ENCODE measurements at places on chromosomes 12 and 14.

DNA sequence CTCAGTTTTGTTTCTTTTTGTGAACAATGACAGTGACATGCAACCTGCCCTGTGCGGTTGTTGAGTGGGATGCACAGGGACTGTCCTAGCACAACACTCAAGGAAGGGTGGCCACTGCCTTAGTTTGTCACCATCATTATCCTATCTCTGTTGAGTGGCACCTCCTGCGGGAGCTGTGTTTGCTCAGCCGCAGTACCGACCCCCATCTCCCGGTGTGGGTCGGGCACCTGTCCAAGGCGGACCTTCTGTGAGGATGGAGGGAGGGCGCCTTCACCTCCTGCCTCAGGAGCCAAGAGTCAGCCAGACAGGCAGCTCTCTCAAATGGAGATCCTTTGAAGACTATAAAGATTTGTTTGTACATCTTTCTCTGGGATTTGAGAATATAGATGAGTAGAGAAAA, 142.1 kb downstream of the TSPAN9 start:
- no peak for DNase-seq

DNA sequence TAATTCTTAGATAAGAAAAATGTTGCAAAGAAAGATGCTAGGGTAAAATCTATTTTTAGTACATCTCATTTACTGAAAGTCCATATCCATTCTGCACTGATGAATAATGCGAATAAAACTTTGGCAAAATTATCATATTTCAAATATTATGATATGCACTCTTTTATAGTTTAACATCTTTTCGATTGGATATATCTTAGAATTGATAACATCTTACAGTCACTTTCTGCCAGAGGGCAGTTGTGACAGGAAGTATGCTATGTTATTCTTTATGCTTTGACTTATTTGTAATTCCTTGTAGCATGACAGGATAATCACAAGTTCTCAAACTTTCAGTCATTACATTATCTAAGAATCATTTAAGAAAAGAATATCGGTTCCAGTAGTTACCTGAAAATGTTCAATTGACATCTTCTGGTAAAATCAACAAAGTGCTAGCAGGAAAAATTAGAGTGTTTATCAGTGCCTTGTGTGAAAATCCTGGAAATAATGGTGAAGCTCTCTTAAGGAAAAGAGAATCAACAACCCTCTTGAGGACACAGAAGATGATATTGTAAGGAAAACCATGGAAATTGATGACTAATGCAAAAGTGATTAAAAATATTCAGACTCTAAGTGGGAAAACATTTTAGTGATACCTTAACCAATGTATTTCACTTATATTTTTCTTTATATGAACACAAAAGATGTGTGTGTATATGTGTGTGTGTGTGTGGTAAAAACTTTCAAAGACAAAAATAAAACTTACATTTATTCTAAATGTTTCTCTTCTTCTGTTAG, 95.5 kb downstream of the SLC6A15 start:
- no peak for DNase-seq

DNA sequence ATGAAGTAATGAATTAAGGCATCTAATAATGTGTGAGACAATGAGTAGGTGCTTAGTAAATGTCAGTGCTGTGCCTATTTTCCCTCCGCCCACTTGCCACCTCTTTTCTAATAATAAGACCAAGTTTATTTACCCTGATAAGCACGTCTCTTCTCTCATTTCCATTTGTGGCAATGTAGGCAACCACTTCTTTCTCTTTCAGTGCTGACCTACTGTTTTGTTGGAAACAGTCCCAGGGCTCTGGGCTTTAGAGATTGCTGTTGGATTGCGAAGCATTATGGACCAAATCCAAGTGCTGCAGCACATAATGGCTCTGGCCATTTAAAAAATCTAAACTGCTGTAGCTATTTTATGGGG, 141.3 kb upstream of the PLEKHG7 start:
- no peak for DNase-seq

DNA sequence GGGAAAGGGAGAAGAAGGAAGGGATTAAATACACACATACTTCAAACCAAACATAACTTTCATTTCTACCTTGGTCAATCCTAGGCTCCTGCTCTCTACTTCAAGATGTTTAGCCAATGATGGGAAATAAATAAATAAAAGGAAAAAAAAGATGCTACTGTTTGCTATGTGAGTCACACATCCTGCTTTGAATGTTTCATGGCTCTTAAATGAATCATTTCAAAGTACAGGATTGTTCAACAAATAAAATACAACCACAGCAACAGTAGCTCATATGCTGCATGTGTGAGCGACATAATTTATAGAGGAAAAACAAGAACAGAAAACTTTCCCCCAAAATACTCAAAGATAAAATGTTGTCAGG, 54.3 kb upstream of the NPFF start:
- no peak for DNase-seq

DNA sequence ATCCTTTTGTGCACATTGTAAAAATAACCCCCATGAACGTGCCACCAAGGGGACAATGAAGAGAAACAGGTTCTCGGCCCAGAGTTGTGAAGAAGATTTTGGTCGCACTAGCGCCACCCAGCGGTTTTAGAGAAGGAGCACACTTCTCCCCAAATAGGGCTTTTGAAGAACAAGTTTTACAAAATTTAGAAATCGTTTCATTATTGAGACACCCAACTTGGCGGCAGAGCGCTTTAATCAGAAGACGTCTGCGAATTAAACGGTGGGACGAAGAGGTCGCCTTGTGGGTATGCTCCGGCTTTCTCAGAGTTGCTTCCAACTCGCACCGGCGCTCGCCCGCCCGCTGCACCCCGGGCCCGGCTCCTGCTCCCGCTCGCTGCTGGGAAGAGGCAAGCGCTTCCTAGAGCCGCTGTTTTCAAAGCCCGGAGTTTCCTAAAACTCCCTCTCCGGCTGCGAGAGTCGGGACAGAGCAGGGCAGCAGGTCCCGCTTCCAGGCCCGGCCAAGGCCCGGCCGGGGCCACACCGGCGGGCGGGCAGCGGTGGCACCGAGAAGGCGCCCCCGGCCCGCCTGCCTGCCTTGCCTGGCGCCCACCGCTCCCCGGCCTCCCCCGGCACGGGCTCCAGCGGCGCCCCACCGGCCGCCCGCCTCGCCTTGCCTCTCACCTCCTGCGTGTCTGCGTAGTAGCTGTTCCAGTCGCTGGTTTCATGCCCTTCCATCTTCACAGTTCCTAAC, 645 bp downstream of the FOXA1 start:
- peak; percentile 68 for DNase-seq

GRCh38 chr12:96236221-96236822, 42.1 kb downstream of the ELK3 start:
- DNase-seq, result no peak

GRCh38 chr14:46384611-46385010, 267.0 kb downstream of the RPL10L start:
- DNase-seq, result no peak

GRCh38 chr12:86435053-86435452, 178.9 kb upstream of the MGAT4C start:
- no peak for DNase-seq

DNA sequence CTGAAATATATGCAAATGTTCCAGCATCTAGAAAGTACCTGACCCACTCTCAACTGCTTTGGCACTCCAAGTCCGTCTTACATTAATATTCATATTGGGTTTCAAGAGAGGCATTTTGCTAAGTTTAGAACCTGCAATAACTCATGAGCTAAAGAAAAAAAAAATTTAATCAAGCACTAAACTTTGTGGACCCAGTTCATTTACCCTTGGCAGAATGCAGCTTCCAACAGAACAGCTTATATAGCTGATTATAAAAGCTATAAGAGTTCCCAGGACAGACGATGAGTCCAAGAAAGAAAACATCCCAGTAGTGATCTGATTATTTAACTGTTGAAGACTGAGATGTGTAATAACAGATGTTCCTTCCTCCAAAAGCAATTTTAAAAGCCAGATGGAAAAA, 592.0 kb downstream of the KCNH5 start:
- DNase-seq, result no peak

DNA sequence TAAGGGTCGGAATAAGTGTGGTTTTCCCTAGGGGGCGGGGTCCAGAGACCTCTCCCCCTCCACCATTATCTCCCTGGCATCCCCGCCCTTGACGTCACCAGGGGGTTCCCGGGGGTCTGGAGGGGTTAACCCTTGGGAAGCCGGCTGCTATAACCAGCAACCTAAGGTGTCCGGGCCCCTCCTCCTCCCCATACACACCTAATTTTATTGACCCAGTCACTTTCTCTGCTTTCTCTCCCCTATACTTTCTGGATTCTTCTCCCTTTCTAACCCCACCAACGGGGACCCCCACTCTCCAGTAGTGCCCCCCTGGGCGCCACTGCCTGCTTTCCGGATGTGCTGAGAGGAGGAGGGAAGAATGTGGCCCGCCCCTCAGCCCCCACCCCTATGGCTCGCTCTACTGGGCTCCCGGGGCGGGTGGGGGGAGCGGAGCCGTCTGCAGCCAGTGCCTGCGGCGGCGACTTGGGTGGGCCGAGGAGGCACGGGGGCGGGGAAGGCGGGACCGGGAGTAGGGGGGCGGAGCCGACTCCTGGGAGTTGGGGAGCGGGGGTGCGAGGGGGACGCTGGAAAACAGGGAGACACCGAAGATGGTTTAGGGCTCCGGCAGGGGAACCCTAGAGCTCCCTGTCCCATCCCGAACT, 1.8 kb downstream of the GLI1 start:
- DNase-seq, result peak; percentile 74

DNA sequence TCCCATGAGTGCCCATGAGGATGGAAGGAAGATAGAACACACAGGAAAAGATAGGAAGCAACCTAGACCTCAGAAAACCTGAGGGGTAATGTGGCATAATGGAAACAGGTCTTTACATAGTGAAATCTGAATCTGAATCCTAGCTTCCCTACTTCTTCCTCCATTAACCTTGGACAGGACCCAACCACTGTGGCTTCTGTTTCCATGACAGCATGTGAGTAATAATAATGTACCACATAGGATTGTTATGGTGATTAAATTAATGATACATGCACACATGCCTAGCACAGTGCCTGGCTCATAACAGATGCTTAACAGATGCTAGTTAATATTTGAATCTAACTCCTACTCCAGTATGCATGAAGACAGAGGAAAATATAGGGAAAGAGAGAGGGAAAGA, 11.2 kb downstream of the TTC9 start:
- DNase-seq, result no peak

- no peak for DNase-seq
Observed at GRCh38 chr12:79926951-79927350, 7.9 kb downstream of the PPP1R12A start.

- no peak for DNase-seq
Observed at GRCh38 chr12:55666508-55666907, 29.8 kb downstream of the OR10P1 start.

Data from WERI-Rb-1 (cell line).